ENCODE measurements at places on chromosomes 7 and 10.

DNA sequence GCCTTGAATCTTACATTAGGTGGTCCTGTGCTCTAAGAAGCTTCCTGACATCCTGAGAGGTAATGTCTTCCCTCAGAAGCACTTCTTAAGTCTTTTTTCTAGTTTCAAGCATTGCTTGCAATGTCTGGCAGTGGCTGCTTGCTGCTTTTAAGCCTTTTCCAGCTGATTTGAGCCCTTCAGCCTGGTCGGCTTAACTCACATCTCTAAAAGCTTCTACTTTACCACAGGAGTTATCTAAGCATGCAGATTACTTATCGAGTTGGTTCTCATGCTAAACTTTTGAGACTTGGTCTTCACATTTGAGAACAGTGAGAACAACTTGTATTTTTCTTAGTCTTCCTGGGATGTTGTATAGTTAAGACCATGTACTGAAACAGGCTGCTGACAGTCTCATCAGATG lies 3.9 kb downstream of the LRMDA start:
- no peak for DNase-seq

GRCh38 chr10:34135515-34135914 lies 679.6 kb downstream of the PARD3 start:
- no peak for DNase-seq

GRCh38 chr7:144997512-144997911 lies 161.7 kb upstream of the TPK1 start:
- DNase-seq, result no peak

DNA sequence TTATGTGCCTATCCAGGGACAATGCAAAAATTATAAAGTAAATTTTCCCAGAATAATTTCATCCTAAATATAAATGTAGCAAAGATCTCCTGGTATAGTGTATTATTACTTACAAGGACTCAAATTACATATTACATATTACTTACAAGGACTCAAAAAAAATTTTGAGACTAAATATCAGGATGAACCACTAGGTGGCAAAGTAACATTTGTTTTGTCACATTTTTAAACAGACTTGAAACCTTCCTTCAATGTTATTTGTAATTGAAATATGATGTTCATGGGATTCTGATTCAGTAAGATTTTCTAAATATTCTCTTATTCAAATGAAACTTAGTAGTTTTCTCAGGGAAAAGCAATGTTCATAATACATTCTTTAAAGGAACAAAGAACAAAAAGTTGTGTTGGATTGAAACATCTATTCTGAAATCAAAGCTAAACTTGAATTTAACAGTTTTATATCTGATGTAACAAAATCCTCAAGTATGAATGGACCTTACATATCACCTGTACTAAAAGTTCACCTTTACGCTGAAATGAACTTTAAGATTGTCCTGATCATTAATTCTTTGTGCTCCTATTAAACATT lies 74.3 kb upstream of the GNAI1 start:
- no peak for DNase-seq

DNA sequence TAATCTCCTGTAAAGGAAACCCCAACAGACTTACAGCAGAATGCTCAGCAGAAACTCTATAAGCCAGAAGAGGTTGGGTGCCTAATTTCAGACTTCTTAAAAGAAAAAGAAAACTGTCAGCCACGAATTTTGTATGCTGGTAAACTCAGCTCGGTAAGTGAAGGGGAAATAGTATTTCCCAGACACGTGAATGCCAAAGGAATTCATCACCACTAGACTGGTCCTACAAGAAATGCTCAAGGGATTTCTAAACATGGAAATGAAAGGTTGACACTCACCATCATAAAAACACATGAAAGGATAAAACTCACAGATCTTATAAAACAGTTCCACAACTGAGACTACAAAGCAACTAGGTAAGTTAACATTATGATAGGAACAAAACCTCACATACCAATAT lies 68.6 kb downstream of the GLCCI1 start:
- DNase-seq, result no peak

- no peak for DNase-seq
Measured at GRCh38 chr10:25180801-25181200, 6.0 kb downstream of the GPR158 start.

GRCh38 chr7:51457079-51457478 lies 140.5 kb upstream of the COBL start:
- no peak for DNase-seq

DNA sequence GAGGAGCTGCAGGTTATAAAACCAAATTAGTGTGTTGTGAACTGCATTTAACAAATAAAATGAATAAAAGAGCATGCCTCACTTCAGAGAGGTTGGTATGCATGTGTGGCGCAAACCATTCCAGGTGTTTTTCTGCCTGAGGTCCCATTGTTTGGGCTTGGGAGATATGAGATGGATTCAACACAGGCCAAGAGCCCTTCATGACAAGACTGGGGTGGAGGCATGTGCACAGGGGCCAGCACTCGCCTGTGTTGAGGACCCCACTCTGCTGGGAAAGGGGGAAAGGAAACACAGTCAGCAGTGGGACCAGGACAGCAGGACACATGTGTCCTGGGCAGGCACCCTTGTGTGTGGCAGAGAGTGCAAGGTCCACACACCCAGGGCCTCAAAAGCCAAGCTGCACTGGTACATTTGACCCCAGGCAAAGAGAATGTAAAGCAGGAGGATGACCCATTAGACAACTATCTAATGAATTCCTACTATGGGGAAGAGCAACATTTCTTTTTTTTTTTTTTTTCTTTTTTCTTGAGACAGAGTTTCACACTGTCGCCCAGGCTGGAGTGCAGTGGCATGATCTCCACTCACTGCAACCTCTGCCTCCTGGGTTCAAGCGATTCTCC lies 9.2 kb upstream of the SLC18A3 start:
- DNase-seq, result no peak

DNA sequence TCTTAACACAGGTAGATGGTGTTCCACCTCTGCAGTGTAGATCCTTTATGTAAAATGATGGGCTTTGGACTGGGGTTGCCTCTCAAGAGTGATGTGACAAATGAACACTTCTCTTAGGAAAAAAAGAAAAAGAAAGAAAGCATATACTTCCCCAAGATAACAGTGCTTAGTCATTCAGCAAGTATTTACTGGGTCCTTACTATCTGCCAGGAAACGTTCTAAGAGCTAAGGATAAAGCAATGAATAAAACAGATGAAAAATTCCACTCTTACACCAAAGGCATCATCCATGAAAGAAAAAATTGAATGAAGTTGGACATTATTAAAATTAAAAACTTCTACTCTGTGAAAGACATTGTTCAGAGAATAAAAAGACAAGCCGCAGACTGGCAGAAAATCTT lies 177.3 kb downstream of the C7orf25 start:
- no peak for DNase-seq

DNA sequence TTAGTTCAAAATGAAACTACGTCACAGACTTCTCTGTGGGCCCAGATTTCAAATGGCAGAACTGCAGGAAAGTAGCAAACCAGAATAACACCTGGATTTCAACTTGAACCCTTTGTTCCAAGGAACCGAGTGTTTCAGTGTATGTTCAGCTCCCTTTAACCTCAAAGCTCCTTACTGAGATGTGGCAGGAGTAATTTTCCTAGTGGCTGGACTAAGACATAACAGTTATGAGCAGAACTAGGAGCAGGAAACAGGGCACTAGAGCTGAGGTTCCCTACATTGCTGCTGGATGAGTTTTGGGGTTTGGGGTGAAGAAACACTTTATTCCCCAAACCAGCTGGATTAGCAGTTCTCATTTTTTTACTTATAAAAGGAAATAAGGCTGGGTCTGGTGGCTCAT lies 50.1 kb downstream of the NSUN6 start:
- DNase-seq, result no peak

Data from activated T-helper 1 cell treated with anti-CD3 and anti-CD28 coated beads, Interleukin-2, amount 50 U/mL, for 16 hours (primary cell).